ENCODE measurements at places on chromosomes 12 and 14.

DNA sequence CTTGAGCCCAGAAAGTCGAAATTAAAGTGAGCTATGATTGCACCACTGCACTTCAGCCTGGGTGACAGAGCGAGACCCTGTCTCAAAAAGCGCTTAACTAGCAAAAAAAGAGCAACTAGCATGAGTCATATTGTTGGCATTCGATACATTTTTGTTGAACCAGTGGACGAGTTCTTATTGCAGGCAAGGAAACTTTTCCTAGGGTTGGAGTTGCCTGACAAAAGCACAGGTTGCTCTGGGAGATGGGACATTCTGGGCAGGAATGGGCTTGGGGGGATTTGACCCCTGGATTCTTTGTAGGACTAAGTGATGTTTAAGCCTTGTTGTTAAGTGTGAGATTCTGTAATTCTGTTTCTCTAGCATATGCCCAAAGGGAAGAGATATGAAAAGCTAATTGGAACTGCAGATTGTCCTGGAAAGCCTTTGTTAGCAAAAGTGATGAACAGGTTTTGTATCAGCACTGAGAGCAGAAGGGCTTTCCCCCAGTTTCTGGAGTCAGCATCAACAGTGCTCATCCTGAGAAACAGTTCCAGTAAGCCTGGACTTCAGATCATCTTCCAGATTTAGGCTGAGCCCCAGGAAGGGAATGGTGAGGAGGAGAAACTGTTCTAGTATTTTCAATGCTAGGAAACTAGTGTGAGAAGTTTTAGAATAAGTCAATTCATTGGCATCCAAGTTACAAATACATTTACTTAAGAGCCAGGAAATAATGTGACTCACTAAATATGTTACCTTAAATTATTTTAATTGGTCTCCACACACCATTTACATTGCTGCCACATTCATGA lies 123.1 kb downstream of the SRGAP1 start:
- DNase-seq, result peak; percentile 27

- DNase-seq, result no peak
Observed at GRCh38 chr12:73892201-73892600, 645.4 kb upstream of the ATXN7L3B start.

GRCh38 chr12:93434256-93434865 lies 7.4 kb downstream of the UBE2N start:
- no peak for DNase-seq

- DNase-seq, result no peak
Observed at GRCh38 chr12:126949558-126949957, 1317.4 kb upstream of the TMEM132C start.

GRCh38 chr12:70486588-70486987 lies 120.5 kb downstream of the KCNMB4 start:
- no peak for DNase-seq

DNA sequence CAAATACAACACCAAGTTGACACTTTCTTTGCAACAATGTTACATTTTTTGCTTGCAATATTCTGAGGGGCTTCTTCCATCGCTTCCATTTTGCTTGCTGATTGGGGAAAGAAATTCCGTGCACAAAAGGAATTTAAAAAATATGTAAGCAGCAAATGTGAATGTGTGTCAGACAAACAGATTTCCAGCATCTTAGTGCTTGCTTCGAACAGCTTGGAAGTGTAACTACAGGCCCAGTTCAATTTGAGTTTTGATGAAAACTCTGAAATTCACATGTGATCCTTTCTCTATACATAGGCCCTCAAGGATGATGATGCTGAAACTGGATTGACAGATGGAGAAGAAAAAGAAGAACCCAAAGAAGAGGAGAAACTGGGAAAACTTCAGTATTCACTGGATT lies 399.1 kb downstream of the PAWR start:
- no peak for DNase-seq

DNA sequence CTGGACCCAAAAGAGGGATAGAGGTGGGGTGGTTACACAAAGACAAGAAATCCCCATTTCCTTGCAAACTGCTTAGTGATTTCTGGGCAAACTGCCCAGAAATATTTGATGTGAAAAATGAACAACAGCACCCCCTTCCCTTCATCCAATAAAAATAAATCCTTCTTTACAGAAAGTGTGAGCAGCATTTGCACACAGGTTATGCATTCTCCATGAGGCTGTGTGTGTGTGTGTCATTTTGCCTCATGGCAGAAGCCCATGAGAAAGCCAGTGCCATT lies 17.2 kb upstream of the NRXN3 start:
- DNase-seq, result no peak

GRCh38 chr14:100369019-100369418 lies 45.9 kb downstream of the SLC25A47 start:
- no peak for DNase-seq

- no peak for DNase-seq
Observed at GRCh38 chr12:47299586-47299985, 219.8 kb upstream of the AMIGO2 start.

DNA sequence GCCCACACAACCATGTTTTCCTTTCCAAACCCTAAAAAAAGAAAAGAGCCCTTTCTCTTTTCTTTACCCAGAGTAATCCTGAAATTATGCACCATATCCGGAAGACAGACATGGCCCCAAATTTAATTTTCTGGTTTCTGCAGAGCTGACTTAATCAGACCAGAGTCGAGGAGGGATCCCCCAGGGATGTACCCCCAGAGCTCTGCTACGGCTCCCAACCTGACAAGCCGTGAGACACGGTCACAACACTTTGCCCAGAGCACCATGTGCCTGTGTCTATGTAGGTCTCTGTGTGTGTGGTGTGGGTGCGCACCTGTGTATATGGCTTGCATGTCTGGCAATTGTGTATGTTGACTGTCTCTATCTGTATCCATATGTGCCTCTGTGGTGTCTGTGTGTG lies 77.6 kb upstream of the CLMN start:
- DNase-seq, result no peak

- no peak for DNase-seq
Observed at GRCh38 chr12:48910196-48910595, 15.1 kb downstream of the FKBP11 start.

DNA sequence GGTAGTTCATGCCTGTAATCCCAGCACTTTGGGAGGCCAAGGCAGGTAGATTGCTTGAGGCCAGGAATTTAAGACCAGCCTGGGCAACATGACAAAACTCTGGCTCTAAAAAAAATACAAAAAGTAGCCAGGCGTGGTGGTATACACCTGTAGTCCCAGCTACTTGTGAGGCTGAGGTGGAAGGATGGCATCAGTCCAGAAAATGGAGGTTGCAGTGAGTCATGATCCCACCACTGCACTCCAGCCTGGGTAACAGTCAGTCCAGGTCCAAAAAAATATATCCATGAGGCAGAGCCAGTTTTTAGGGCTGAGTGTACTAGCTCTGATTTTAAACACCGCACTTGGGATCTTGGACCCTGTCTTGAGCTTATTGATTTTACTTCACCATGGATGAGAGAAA lies 30.6 kb upstream of the FICD start:
- DNase-seq, result no peak

DNA sequence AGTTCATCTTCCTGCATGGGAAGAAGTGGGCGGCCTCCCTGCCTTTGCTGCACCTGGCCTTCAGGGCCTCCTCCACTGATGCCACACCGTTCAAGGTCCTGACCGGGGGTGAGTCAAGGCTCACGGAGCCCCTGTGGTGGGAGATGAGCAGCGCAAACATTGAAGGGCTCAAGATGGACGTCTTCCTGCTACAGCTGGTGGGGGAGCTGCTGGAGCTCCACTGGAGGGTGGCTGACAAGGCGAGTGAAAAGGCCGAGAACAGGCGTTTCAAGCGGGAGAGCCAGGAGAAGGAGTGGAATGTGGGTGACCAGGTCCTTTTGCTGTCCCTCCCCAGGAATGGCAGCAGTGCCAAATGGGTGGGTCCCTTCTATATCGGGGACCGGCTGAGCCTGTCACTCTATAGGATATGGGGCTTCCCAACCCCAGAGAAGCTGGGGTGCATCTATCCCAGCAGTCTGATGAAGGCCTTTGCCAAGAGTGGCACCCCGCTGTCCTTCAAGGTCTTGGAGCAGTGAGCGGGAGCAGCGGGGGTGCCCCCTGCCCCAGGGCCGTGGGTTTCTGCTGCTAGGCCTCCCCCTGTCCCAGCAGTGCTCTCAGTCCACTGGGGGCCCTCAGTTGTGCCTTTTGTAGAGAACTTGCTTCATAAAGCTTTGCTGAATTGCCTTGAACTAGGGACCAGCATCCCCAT lies 12.4 kb downstream of the CBLN3 start:
- DNase-seq, result no peak

GRCh38 chr14:43438056-43438455 lies 1069.0 kb downstream of the FSCB start:
- DNase-seq, result no peak

- no peak for DNase-seq
Observed at GRCh38 chr14:86321151-86321550, 791.2 kb downstream of the FLRT2 start.

DNA sequence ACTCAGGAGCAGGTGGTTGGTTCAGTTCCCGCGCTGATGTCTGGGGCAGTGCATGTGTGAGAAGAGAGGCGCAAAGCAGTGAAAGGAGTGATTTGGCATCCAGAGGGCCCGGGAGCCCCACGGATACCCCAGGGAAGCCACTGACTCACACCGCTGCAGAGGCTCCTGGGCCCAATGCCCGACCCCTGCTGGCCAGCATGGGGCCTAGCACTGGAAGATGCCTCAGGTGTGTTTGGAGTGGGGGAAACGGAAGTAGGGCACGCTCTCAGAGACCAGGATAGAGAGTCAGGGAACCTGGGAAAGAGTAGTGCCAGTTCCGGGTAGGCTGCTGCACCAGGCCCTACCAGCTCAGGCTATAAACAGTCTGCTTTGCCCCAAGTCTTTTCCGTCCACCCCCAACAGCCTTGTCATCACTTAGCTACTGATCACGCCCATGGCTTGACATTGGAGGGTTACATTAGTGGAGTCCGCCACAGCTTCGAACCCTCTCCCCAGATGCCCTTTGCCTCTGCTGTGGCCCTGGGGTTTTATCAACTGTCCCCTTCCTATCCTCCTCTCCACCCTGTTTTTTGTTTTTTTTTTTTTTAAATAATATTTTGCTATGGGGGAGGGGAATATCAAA lies 9.5 kb upstream of the CSAD start:
- DNase-seq, result peak; percentile 73

All from ELF-1 (cell line).